ENCODE measurements at places on chromosomes 5 and 9.

DNA sequence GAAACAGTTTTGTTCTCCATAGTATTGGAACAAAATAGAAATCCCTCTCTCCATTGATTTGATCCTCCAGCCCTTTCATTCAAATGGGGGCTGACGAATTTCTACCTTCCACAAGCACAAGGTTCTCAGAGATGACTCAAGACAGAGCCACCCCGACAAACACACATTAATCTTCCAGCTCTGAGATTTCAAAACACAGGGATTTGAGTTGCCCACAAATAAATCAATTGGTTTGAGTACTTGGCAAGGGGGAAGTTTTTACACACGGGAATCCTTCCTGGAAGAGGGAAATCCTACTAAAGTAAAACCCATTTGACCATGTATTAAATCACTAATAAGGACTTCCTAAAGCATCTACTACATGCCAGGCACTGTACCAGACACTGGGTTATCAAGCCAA is 5.4 kb downstream of the ADRA1B start:
- DNase-seq: no peak
- no peaks in the 10 kb centered on the region for H3K36me3 ChIP-seq
- peaks cover 10% of the 10 kb centered on the region for H3K27me3 ChIP-seq
- H3K27ac ChIP-seq: no peak overlapping the region
- no peaks in the 10 kb centered on the region for H3K4me1 ChIP-seq

DNA sequence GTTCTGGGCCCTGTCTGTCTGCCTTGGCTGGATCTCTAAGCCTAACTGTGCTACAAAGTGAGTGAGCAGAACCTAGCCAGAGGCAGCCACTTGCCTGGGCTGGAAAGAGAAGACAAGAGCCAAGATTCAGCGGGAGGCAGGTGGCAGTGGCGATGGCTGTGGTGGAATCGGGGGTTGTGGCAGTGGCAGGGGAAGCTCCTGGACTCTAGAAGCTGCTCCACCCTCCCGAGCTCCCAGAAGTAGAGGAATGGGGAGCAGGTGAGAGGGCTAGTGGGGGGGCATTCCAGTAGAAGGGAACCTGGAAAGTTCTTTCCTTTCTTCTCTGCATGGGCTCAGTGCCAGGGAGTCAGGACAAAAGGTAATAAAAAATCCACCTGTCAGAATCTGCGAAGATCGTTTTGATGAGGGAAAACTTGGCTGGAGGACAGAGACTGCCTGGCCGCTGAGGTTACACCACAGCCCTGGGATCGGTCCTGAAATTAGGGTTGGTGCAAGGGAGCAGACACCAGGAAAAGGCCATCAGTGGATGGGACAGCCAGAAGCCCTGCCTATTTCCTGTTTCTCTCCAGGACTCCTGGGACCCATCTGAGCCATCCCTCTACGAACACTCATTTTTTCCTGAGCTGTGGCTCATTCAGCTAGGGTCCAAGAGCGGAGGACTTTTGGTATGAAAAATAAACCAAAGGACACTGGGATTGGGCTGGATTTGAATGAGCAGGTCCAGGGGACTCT is 1.6 kb downstream of the CRAT start:
- no peaks in the 10 kb centered on the region for H3K36me3 ChIP-seq
- H3K27me3 ChIP-seq: peaks cover 15% of the 10 kb centered on the region

GRCh38 chr5:135230251-135230925 is 168.6 kb downstream of the MACROH2A1 start:
- no peak overlapping the region for H3K27ac ChIP-seq
- H3K36me3 ChIP-seq: no peaks in the 10 kb centered on the region
- H3K4me1 ChIP-seq: no peaks in the 10 kb centered on the region
- no peak overlapping the region for H3K4me3 ChIP-seq
- no peak for DNase-seq
- H3K27me3 ChIP-seq: no peaks in the 10 kb centered on the region

- H3K4me1 ChIP-seq: peaks cover 6% of the 10 kb centered on the region
- H3K36me3 ChIP-seq: peaks cover 7% of the 10 kb centered on the region
- H3K27ac ChIP-seq: no peak overlapping the region
- no peak overlapping the region for H3K4me3 ChIP-seq
- DNase-seq: no peak
- H3K27me3 ChIP-seq: no peaks in the 10 kb centered on the region
Observed at GRCh38 chr9:136935651-136936050, 8.9 kb downstream of the FBXW5 start.

GRCh38 chr5:9430306-9430705 is 115.6 kb downstream of the SEMA5A start:
- H3K27me3 ChIP-seq: no peaks in the 10 kb centered on the region
- no peak for DNase-seq
- no peak overlapping the region for H3K27ac ChIP-seq

DNA sequence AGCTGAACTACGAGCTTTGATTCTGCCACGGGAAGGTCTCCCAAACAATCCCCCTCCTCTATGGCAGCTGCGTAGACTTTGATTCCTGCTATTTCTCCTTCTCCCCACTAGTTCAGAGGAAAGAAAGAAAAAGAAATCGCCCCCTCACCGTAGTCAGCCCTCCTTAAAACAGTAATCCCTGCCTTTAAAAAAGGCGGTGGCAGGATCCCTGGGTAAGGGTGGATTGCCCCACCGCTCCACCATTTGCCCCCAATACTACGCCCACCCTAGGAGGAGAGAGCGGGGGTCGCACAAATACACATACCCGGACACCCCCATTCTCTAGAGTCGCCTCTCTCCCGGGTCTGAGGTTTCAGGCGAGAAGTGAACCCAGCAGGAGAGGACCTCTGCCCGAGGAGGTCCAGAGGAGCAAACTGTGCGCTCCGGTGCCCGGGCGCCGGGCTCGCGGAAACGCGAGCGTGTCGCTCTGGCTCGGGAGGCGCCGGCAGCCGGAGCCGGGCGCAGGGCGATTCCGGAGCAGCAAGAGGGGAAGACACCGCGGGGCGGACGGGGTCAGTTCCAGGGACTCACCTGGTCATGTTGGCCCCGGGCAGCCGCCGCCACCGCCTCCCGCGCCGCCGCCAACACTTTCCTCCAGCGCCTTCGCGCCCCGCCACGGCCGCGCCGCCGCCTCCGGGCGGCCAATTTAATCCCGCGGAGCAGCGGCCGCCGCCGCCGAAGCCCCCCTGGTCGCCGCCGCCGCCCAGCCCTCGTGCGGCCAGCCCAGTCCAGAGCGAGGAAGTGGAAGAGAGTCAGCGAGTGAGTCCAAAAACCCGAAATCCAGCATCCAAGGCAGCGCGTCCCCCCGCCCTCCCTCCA is 1057.7 kb upstream of the DMAC1 start:
- peaks cover 6% of the 10 kb centered on the region for H3K4me1 ChIP-seq
- H3K4me3 ChIP-seq: peak overlapping the region; percentile 89
- H3K36me3 ChIP-seq: no peaks in the 10 kb centered on the region
- peak; percentile 83 for DNase-seq

DNA sequence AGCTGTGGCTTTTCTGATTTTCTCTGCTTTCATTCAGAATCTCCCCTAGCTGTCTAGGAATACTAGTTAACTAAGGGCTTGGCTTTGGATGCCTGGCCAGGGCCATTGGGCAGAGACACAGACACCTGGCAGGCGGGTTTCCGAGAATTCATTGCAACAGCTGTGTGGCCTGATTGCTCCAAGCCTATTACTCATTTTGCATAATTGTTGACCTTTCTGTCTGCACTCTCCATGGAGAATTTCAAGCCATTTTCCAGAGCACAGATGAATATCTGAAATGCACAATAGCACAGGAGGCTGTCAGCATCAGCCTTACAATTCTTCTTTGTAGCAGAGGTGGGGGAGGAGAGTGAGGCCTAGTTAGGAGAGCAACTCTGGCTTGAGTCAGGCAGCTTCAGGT is 310.5 kb downstream of the DMAC1 start:
- no peak overlapping the region for H3K27ac ChIP-seq
- no peaks in the 10 kb centered on the region for H3K36me3 ChIP-seq
- no peaks in the 10 kb centered on the region for H3K27me3 ChIP-seq
- no peak overlapping the region for H3K4me3 ChIP-seq
- DNase-seq: no peak

- no peaks in the 10 kb centered on the region for H3K36me3 ChIP-seq
- DNase-seq: no peak
Observed at GRCh38 chr5:6708814-6709213, 4.4 kb upstream of the TENT4A start.
